NCI-H1417 treated with DMSO at 0.1 percent for 48 hours (cell line): ENCODE measurements at places on chromosomes 11 and 22.

- no peak for DNase-seq
These were observed 817.8 kb upstream of the LUZP2 start for GRCh38 chr11:23679041-23679440.

- peak; percentile 6 for DNase-seq
These were observed 10.1 kb downstream of the RAG1 start for GRCh38 chr11:36577859-36578258.

DNA sequence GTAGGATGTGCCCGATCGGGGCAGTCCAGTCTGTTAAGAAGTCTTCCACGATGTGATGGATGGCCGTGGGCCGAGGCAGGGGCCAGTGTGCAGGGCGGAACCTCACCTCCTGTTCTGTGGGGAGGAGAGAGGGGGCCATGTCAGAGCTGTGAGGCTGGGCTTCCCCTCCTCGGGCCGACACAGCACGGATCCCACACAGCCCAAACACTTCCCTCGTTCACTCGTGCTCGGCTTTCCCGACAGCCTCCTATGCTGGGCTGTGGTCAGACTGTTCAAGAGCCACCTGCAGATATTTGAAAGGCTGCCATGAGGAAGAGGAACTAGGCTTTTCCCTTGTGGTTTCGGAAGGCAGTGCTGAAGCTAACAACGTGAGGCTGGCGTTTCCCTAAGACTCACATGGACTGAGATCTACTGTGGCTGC, 12.3 kb upstream of the TXN2 start:
- no peak for DNase-seq

DNA sequence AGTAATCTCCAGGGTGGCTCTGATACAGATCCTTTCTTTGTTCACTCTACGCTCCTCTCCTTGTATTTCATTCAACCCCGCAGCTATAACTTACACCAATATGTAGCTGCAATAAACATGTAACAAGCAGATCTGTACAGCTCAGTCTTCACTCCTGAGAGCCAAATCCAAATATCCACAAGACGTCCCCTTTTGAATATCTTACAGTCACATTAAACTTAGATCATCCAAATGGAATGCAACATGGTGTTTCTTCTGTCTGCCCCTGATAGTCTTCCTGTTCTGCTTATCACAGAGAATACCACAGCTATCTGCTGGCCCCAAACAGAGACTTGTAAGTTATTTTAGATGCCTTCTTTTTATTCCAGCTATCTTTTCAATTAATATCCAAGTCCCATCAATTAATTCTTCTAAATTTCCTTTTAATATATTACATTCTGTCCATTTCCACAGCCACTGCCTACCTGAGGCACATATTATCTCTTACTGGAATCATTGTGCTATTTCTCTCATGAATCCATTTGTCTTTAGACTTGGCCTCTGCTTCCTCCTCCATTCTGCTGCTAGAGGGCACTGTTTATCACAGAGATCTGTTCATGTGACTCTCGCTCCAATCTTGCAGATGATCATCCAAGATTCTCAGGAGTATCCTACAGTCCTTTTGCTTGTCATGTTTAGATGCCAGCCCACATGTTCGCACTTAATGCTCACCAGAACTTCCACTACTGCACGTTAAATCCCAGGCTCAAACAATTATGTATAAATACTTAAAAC, 908.6 kb downstream of the NTM start:
- DNase-seq: no peak

DNA sequence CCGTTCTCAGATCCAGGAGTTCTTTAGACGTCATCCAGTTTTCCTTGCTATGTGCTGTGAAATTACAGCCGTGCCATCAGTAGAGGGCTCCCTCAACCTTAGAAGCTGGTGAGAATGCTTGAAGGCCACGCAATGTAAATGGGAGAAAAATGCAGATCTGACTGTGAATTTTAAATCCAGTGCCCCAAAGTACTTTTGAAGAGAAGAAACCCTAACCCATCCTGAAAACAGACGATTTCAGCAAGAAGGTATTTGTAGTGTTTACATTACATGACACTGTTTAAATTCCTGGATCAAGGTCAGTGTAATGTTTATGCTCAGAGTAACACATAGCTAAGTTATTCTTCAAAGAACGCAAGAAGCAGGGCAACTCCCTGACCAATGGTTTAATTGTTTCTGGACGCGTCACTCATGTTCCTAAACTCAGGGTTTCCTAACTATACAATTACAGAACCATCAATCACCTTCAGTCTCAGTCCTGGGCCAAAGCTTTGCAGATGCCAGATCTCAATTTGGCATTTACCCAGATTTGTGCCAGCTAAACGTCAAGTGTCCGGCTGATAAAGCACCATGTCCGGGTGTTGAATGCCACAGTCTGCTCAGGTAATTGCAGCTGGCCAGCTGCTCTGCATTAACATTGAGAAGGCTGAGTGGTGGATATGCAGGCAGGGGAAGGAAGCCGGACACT, 38.2 kb downstream of the ADAMTS8 start:
- DNase-seq: no peak
